ENCODE measurements at places on chromosomes 12 and 14.

- DNase-seq: no peak
These were observed 180.9 kb downstream of the SRGAP1 start for GRCh38 chr12:64025174-64025958.

DNA sequence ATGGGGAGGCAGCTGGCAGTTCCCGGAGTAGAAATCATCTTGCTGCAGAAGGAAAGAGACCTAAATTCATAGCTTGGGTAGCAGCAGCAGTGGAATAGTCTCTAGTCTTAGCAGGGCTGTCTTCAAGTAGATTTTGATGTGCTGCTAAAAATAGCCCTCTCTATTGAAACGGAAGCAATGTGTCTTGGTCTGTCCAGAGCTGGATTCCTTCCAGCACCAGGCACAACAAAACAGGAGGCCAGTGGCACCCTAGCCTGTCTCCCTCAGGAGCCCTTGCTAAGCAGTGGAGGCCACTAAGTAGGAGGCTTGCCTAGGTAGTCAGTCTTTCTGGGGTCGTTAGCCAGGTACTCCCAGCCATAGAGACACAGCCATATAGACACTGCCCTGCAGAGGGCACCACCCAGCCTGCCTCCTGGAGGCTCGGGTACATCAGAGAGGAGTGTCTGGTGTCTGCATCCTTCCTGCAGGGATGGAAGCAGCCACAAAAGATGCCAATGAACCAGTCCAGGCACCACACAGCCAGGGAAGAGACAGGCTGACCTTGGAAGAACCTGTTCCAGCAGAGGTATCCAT lies 97.5 kb downstream of the CRACR2A start:
- no peak for DNase-seq

DNA sequence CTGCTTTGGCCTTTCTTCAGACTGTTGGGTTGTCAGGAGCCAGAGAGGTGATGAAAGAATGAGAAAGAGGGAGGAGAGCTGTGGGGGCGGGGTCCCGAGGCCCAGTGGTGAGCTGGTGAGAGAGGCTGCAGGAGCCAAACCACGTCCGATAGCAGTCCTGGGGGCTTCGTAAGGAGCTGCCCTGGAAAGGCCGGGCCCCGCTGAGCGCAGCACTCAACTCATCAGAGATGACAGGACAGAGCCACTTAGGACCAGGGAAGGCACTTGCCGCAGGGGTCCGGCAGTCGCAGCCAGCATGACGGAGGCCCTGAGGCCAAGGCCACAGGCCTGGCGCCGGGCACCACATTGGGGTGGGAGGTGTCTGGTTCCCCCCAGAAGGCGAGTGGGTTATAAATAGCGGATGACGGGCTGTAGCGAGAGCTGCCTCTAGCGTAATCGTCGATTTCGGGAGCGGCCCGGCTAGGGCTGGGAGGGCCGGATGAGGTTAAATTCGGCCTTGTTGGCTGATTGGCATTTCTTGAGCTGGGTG lies 179.0 kb downstream of the TSPAN9 start:
- no peak for DNase-seq

GRCh38 chr12:22974865-22975264 lies 349.9 kb downstream of the ETNK1 start:
- no peak for DNase-seq

DNA sequence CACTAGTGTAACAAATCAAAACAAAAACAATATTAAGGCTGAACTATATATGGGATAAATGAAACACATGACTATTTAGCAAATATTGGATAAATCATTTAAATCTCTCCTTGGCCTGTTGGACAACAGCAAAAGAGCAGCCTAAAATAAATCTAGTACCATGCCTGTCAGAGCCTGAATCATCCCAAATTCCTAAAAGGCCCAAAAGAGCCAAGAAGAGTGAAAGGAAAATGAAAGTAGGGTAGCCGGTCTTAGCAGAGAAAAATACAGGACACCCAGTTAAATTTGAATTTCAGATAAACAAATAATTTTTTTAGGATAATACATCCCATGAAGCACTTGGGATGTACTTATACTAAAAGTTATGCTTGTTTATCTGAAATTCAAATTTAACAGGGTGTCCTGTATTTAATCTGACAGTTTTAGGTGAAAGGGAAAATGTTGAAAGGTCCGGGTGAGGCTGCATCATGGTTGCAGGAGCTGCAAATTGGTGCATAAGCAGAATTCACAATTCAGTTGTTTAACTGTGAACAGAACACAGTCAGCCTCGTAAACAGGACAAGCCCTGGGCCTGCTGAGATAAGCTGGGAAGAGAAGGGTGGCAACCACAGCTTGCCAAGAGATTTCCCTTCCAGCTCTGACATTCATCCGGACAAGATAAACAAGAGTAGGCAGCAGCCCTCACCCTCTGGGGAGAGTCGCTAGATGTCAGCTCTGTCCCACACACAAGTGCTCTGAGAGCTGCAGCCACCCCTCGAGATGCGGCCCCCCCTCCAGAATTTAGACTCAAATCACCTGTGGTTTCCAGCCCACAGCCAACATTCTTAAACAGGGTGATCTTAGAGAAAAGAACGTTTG lies 30.3 kb downstream of the DMAC2L start:
- no peak for DNase-seq

GRCh38 chr14:34642595-34642994 lies 12.6 kb upstream of the SNX6 start:
- no peak for DNase-seq

DNA sequence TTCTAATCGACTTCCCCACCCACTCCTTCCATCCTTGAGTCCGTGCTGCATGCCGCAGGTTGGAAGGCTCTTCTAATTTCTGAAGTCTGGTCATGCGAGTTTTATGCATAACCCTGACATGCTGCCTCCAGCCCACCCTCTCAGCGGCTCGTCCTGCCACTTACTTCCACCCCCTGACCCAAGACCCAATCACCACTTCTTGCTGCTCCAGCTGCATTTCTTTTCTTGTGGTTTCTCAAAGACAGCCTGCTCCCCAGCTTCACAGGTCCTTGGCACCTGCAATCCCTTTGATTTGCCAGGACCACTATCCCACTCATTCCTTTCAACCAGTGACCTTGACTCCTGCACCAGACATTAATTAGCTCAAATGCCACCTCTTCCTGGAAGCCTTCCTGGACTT lies 486.7 kb downstream of the VRK1 start:
- DNase-seq: no peak

GRCh38 chr12:132433641-132434395 lies 56.1 kb upstream of the FBRSL1 start:
- no peak for DNase-seq

GRCh38 chr12:110421159-110421661 lies 17.7 kb upstream of the ANAPC7 start:
- no peak for DNase-seq

- no peak for DNase-seq
These were observed 469 bp upstream of the LRFN5 start for GRCh38 chr14:41606282-41606531.

DNA sequence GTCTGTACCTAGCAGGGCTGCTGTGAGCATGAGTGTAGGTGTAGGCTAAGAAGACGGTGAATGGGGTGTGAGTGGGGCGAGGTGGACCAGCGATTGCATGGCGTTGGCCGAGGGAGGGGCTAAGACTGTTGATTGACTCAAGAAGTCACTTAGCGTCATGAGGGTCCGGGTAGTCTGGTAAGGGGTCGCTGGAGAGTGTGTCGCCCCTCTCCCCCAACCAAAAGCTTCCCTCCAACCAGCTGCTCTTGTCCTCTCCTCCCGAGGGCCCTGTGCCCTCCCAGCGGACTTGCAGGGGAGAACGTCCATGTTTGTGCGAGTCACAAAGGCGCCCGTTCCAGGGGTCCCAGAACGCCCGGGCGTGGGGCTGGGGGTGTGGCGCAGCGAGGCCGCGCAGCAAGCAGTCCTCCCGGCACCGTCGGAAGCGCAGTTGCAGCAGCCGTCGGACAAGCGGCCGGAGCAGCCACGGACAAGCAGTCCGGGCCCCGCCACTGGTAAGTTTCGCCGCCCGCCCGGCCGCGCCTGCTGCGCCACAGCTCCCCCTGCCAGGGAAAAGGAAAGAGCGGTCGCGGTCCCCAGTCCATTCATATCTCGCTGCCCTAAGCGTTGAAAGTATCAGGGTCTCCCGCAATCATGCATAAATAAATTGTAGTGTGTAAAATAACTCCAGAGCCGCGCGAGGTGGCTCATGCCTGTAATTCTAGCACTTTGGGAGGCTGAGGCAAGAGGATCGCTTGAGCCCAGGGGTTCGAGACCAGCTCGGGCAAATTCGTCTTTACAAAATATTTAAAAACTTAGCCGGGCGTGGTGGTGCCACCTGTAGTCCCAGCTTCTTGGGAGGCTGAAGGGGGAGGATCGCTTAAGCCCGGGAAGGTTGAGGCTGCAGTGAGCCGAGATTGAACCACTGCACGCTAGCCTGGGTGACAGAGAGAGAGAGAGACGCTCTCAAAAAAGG lies at the start of gene CCDC63:
CCDC63 (plus strand) TSS at position 373 of the 952 bp plus-strand sequence. CDS start 5,968 bp downstream, outside the sequence.
- no peak for DNase-seq

- no peak for DNase-seq
These were observed 113.9 kb upstream of the MYL2 start for GRCh38 chr12:111034083-111034885.

DNA sequence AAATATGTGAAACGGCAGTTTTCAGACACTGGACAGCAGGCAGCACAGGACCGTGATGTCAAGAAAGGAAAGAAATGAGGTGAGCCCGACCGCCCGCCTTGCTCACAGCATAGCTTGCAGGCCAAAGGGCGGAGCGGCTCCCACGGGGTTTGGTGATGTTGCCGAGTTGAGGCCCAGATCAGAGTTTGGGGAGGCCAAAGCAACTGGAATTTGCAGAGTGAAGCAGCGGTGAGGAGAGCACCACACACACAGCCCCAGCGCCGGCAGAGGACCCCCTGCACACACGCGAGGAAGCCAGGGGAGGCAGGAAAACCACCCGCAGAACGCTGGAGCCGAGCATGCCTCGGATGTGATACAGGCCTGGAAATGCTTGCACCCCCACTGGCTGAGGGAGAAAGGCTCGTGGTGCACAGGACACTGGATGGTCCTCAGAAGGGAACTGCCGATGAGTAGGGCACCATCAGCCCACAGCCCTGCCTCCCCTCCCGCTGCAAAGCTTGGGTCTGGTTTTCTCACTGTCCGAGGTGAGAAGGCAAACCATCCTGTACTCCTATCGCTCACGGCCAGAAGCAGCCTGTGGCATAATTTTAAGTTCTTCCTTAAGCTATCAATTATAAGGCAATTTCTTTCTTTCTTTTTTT lies 25.7 kb upstream of the PLD4 start:
- no peak for DNase-seq

DNA sequence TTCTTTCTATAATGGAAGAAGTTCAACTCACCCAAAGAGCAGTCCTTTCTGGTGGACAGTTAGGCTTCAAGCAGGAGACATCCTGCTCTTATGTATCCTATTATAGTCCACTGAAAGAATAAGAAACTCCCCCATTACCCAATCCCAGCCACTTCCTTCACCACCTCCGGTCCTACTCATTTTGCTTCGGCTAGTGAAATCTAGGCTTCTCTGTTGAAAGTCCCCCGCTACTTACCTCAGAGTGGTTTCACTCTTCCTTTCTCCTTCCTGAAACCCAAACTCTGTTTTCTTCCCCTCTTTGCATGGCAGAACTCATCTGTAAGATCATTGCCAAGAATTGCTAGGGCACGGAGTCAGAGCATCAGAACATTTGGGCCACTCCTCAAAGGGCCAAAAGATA lies at the start of gene GPR84:
GPR84 (minus strand) TSS at position 74 of the 400 bp plus-strand sequence. CDS start 635 bp downstream, outside the sequence.
- no peak for DNase-seq

DNA sequence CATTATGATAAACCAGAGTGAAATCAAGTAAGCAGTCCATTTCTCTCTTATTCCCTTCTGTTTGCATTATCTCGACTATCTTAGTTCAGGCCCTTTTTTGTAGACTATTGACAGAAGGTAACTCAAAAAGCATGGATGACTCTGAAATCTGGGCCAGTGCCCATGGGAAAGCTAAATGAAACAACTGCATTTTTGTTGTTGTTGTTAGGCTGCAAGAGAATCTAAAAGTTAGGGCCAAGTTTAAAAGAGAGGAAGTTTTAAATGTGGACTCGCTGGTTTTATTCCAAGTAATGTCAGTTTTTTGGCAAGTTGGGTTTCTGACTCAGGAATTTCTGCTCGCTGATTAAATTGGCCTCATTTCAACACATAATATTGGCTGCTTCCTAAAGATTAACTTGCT lies 201.1 kb downstream of the PIK3C2G start:
- DNase-seq: no peak

- DNase-seq: no peak
These were observed 194.6 kb downstream of the ERC1 start for GRCh38 chr12:1185460-1186182.

- no peak for DNase-seq
These were observed 270.7 kb downstream of the TMEM132C start for GRCh38 chr12:128537668-128538067.

DNA sequence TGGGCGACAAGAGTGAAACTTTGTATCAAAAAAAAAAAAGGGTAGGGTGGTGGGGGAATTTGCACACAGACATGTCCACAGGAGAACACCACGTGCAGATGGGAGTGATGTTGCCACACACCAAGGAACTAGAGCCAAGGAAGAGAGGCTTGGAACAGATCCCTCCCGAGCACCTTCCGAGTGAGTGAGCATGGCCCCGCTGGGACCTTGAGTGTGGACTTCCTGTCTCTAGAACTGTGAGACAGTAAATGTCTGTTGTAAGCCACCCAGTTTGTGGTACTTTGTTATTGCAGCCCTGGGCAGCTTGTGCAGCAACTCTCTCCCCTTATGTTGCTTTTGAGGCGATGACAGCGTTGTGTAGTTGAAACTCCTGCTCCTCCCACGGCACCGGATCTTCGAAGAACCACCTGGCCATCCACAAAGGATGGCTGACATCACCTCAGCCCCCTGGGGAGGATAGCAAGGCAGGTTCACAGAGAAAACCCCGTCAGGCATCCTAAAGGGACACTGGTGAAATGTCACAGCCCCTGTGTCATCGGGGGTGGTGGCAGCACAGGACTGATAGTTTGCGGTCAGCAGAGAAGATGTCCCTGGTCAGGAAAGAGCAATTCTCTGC lies 54.7 kb upstream of the PLEKHG3 start:
- DNase-seq: no peak

DNA sequence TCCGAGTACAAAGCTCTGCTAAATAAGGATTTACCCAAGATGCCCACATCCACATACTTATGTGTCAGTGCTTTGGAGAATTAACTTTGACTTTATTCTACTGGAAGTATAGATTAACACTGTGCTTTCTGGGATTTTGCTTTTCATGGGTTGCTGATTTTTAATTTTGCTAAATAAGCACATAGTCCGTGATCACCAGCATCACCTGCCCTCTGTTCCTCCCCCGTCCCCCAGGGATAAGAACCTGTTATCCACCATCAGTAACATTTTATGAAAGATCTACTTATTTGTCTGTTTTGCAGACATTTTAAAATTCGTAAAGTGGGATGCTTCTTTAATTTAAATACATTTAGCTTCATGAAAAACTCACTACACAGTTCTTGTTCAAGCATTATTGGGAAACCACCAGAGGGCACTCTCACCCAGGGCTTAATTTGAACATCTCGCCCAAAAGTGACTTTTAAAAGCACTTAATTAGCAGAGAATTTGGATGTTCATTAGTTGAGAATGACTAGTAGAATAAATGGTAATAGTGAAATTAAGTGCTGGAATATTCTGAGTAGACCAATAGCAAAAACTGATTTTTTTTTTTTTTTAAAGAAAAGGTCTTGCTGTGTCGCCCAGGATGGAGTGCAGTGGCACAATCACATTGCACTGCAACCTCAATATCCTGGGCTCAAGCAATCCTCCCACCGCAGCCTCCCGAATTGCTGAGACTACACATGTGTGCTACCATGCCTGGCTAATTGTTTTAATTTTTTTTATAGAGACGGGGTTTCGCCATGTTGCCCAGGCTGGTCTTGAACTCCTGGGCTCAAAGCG lies 35.7 kb downstream of the MRPL42 start:
- no peak for DNase-seq

Measured in NCI-H1417 treated with DMSO at 0.1 percent for 48 hours (cell line).